ENCODE measurements at places on chromosomes 7 and 10. TPM values are rescaled to one million over a fixed set of nuclear protein-coding genes. Genes with fewer than 3 reads are reported as not detected.

The PRSS1 gene
- not detected for total RNA-seq

The LBX1 gene
- total RNA-seq = 1.7 TPM

The EIF3A gene
- total RNA-seq = 116 TPM

DNA sequence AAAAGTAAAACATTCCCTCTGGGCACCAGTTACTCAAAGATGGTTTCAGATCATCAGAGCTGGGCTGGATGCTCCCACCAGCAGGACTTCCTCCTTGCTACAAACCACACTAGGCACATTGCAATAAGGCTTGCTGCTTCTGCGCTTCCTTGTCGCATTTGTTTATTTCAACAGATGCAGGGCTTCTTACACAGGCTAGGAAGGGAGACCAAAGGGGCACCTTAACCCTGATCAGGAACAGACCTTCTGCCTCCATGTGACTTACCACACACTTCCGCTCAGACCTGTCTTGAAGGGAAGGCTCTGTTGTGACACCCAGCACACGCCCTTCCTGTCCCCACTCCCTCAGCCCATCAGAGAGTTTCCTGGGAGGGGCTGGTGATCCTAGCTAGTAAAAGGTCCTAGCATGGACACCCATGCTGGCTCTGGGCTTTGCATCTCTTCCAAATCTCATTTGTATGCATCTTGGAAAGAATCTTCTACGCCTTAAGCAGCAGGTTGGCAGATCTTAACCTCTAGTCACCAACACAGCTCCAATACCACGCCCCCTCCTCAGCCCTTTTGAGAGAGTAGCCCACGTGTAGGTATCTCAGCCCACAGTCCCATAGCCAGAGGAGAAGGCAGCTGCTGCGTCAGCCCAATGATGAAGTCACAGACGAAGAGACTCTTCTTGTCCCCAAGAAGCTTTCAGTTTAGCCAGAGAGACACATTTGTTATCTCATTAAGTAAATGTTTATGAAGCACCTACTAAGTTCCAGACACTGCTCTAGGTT lies 47.1 kb upstream of the SVIL start:
- no peak for DNase-seq

The PCLO gene
- 0.57 TPM for total RNA-seq

DNA sequence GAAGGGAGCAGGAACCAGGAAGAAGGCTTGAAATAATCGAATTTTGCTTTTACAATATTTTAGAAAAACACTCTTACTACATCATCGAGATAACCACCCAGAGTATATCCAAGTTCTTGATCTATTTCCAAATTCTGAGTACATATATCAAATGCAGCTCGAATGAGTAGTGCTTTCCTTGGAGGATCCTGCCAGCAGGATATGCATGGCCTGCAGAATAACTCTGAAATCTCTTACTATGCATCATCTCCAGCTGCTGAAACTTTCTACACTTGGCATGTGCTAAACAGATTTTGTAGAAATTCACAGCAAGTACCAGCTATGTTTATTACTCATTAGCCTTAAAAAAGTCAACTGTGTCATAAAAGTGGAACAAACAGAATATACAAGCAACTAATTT lies 44.0 kb upstream of the ANK3 start:
- peak; percentile 70 for DNase-seq

The MSMB gene
- total RNA-seq = not detected

GRCh38 chr7:67593794-67594193 lies 597.2 kb downstream of the TYW1 start:
- DNase-seq = no peak

DNA sequence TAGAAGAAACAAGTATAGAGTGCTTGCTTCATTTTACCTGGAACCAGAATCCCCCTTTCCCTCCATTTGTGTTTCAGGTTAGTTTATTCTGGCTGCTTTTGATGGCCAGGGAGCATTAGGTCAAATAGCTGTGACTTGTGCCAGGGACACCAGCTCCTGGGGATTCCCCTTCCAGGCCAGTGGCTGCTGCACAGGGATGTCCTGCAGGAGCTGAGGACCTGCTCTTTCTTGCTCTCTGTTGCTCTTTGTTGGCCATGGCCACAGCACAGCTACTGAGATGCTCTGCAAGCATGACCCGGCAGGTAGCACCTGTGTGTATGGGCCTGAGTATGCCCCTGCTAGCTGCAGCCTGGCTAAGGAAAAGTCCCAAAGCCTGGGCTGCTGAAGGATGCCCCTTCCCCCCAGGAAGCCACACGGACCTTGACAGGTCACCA lies 208.9 kb downstream of the EBF3 start:
- DNase-seq = no peak

GRCh38 chr7:132417103-132417906 lies 159.0 kb downstream of the PLXNA4 start:
- DNase-seq = no peak

DNA sequence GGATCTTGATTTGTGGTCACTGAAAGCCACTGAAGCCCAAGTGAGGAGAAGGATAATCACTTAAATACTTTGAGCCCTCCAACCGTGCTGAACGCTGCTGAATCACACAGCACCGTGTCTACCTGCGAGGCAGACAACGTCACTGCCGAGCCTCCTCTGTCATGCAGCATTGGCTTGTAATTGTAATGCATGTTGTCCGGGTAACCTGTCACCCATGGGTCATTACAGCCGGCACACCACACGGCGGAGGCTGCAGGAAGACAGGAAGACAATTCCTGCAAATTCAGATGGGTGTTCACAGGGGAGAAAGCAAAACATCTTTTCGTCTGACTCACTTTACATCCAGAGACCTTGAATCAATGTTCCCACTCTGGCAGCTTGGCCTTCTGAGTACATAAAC lies 546.1 kb upstream of the FOXK1 start:
- no peak for DNase-seq

The LRIT1 gene
- total RNA-seq = not detected

DNA sequence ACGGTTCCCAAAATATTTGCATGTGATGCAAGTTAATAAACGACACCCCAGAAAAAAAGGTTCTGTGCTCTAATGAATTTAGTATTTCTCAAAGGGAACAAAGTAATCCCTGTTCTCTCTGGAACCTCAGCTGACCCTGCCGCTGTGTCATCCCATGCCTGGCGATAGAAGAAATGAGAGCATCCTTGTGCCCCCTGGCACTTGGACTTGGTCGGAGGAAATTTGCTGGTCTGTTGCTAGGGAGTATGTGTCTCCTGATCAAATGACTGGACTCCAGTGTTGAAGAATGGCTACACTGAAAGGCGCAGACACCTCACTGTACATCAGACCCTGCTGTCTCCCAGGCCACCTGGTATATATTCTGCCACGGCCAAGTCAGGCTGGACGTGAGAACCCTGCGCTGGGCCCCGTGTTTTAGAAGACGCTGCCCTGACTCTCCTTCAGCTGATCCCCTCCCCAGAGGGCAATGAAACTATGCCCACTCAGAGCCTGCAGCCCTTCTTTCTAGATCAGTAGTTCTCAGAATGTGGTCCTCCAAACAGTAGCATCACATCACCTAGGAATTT lies 67.2 kb downstream of the THNSL1 start:
- DNase-seq = no peak

The TIMM23 gene
- 117 TPM for total RNA-seq

DNA sequence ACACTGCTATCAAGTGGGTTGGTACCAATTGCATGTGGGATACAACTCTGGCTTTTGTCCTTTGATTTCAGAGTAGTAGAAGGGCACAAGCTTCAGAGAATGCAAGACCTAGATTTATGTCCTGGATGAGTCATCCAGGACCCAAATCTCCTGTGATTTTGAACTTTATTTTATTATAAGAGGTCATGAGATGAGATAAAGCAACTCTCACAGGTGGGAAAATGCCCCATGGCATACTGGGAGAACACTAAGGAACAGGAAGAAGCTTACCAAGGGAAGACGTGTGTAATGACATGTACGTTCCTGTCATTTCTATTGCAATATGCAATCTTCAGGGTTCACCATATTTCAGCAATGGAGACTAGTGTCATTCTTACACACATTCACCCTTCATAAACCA lies 966 bp downstream of the MALRD1 start:
- DNase-seq = no peak

Data from LHCN-M2 (cell line).